GM23248 (cell line): ENCODE measurements at places on chromosomes 6 and 20. TPM values are rescaled to one million over a fixed set of nuclear protein-coding genes. Genes with fewer than 3 reads are reported as not detected.

GRCh38 chr20:4083098-4083865 is 67.9 kb upstream of the RNF24 start:
- H3K27me3 ChIP-seq, result no peaks in the 10 kb centered on the region
- no peak for DNase-seq
- H3K4me1 ChIP-seq, result peaks cover 19% of the 10 kb centered on the region
- H3K36me3 ChIP-seq, result no peaks in the 10 kb centered on the region
- no peak overlapping the region for H3K27ac ChIP-seq

The ETV7 gene
- total RNA-seq, result 0.32 TPM in 1 of 2 replicates, not detected in the other

- H3K4me3 ChIP-seq, result no peak overlapping the region
- no peak overlapping the region for H3K27ac ChIP-seq
- DNase-seq, result no peak
- no peaks in the 10 kb centered on the region for H3K4me1 ChIP-seq
- H3K27me3 ChIP-seq, result no peaks in the 10 kb centered on the region
Observed at GRCh38 chr6:170188571-170189001, 102.3 kb downstream of the DLL1 start.

The CGA gene
- 6.1 and 6.3 TPM in 2 replicates for total RNA-seq

The SYNCRIP gene
- 77.9 and 99.0 TPM in 2 replicates for total RNA-seq

DNA sequence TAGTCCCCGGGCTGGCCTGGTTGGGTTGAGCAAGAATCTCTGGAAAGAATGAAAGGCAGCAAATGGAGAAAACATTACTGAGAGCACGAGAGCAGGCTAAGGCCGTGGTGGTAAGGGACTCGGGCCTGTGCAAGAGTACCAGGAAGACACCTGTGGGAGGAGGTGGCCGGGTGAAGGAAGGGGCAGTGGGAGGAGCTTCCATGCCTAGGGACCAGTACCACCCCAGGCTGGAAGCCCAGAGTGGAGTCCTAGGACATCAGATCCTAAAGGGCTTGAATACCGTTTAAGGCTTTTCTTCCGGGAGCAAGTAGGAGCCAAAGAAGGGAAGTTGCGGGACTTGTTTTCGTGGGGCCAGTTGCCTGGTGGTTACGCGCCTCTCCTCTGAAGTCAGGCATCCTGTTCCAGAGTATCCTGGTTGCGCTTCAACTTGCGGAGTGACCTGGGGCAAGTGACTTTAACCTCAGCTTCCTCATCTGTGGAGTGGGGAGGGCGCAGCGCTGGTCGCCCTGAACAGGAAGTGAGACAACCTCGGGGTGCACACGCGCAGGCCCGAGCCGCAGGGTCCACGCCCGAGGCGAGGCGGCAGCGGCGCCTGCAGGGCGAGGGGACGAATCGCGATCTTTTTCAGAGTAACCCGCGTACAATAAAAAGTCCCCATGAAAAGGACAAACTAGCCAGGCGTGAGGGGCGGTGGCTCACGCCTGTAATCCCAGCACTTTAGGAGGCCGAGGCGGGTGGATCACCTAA is 1.1 kb upstream of the TPD52L2 start:
- H3K4me1 ChIP-seq, result 0 out of 2 replicates have a peak, but pooled peaks cover 7% of the 10 kb centered on the region
- peak overlapping the region; percentile 92 for H3K4me3 ChIP-seq
- 0 out of 2 replicates have a peak, but pooled peaks cover 7% of the 10 kb centered on the region for H3K36me3 ChIP-seq
- peak; percentile 91 for DNase-seq
- peak overlapping the region; percentile 99 for H3K27ac ChIP-seq

DNA sequence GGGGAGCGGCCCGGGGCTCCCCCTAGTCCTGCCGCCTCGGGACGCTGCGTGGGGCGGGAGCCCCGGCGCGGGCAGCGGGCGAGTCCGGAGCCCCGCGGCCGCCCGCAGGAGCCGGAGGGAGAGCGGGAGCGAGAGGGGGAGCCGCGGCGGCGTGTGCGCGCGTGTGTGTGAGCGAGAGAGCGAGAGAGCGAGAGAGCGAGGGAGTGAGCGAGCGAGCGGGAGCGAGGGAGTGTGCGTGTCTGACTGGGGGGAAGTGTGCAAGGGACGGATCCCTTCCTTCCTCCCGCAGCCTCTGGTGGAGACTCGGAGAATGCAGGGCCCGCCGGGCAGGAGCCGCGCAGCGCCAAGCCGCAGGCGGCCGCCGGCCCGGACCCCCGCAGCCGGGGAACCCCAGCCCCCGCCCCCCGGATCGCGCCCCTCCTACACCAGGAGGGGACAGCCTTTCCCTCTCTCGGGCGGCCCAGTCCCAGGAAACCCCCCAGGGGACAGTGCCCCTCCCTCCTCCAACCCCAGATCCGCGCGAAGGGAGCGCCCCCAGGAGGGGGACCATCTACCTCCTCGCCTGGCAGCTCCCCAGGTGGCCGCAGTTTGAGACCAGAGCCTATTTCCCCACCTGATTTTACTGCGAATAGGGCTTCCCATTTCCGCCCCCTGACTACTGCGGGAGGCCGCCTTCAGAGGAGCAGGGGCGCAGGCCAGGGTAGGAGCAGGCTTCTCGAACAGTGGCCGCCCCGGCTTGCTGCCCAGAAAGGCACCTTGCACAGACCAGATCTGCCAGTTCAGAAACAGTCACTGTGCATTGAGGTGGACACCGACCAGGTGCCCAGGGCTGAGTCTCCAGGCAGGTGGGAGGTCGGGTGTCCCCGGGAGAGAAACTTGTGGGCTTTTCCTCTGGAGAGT is at the start of gene CDH22:
Gene CDH22, minus strand, starts transcription at position 241 of the 900 bp plus-strand sequence. CDS start 57,204 bp downstream, outside the sequence.
- H3K4me3 ChIP-seq, result peak within 1 kb of the TSS; percentile 51; the same call in 1 of the 2 replicates
- peak; percentile 65 for DNase-seq
- peaks cover 89% of the 10 kb centered on the region for H3K27me3 ChIP-seq
- H3K4me1 ChIP-seq, result no peaks in the 10 kb centered on the region
- H3K27ac ChIP-seq, result no peak within 1 kb of the TSS

The SEMG2 gene
- total RNA-seq, result not detected in 2 replicates

The BPIFB4 gene
- total RNA-seq, result not detected in 2 replicates

GRCh38 chr20:62069741-62070216 is 4.1 kb upstream of the TAF4 start:
- H3K27me3 ChIP-seq, result no peaks in the 10 kb centered on the region
- H3K27ac ChIP-seq, result 0 out of 2 replicates have a peak overlapping the region, but pooled peaks have one; percentile 24
- no peak overlapping the region for H3K4me3 ChIP-seq
- peaks cover 10% of the 10 kb centered on the region; the same call in 1 of the 2 replicates for H3K4me1 ChIP-seq

The GPR6 gene
- not detected in 2 replicates for total RNA-seq

DNA sequence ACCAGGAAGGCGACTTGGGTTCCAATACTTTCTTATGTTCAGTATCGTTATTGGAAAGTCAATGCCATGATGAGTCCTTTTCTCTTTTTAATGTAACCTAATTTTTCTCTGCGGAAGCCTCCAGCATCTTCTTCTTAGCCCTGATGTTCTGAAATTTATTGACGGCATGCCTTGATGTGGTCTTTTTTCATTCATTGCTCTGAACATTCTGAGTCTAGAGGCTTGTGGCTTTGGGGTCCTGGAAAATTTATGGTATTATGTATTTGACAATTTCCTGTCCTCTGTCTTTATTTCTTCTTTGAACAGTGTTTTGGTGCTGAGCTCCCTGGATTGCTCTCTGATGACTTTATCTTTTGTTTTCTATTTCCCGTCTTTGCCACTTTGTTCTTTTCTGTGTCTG is 28.7 kb upstream of the MAS1 start:
- H3K27me3 ChIP-seq, result no peaks in the 10 kb centered on the region; the same call in 1 of the 2 replicates
- no peak overlapping the region for H3K4me3 ChIP-seq
- no peak overlapping the region for H3K27ac ChIP-seq

GRCh38 chr20:14855171-14855570 is 517.8 kb upstream of the FLRT3 start:
- DNase-seq, result no peak
- no peak overlapping the region for H3K4me3 ChIP-seq
- no peaks in the 10 kb centered on the region for H3K36me3 ChIP-seq

GRCh38 chr6:84657025-84657424 is 107.4 kb downstream of the TBX18 start:
- H3K27ac ChIP-seq, result no peak overlapping the region
- peaks cover 21% of the 10 kb centered on the region for H3K4me1 ChIP-seq
- no peaks in the 10 kb centered on the region for H3K36me3 ChIP-seq
- H3K27me3 ChIP-seq, result no peaks in the 10 kb centered on the region

- no peak overlapping the region for H3K4me3 ChIP-seq
- no peak for DNase-seq
- H3K27me3 ChIP-seq, result no peaks in the 10 kb centered on the region
- no peak overlapping the region for H3K27ac ChIP-seq
- H3K4me1 ChIP-seq, result peaks cover 5% of the 10 kb centered on the region
Observed at GRCh38 chr6:83384751-83385150, 46.1 kb downstream of the ME1 start.

The DEFB116 gene
- not detected in 2 replicates for total RNA-seq

DNA sequence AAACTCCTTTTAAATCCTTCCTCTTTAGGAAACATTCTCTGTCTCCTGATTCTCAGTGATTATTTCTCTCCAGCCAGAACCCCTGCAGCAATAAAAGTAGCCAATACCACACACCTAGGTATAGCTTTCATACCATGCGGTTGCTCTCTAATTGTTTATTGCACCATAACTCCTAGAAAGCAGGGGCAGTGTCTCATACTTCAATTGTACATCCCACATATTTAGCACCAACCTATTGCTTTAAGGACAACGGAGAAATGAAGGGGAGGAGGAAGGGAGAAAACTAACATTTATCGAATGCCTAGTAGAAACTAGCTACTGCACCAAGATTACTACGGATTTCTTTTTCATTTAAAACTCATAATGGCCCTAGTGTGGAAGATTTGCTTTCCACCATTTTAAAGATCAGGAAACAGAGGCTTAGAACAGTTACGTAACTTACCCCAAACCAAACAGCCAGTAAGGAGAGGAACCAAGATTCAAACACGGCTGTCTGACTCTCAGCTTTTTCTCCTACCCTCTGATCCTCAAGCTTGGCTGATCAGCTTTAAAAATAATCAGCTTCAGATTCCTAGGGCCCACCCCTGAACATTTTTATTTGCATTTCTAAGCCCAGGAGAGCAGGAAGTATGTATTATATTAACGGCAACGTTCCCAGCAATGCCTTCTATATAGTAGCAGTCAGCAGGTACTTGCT is 43.4 kb upstream of the ATXN1 start:
- H3K36me3 ChIP-seq, result no peaks in the 10 kb centered on the region
- no peak overlapping the region for H3K27ac ChIP-seq
- no peak overlapping the region for H3K4me3 ChIP-seq
- DNase-seq, result no peak
- H3K27me3 ChIP-seq, result no peaks in the 10 kb centered on the region
